ENCODE measurements at places on chromosomes 16 and 17. TPM values are rescaled to one million over a fixed set of nuclear protein-coding genes. Genes with fewer than 3 reads are reported as not detected.

EPN3 gene
- 40.1 TPM for total RNA-seq

- no peak for DNase-seq
These were observed 236.6 kb upstream of the NLRP1 start for GRCh38 chr17:5820721-5821456.

FLYWCH1 gene
- 23.0 TPM for total RNA-seq

DNA sequence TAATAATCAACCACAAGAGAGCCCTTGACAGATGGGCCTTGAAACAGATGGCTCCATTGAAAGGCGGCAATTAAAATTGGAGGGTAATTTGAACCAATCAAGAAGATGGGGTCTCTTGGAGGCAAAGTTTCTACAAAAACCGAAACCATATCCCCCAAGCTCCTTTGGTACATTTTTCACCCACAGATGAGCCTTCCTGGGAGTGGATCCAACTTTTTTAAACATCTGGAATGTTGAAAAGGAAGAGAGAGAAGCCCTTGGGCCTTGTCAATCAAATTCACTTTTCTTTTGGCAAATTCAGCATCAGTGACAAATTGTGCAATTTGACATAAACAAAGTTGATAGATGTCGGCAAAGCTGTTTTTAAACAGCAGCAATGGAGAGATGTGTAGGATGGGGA lies 13.2 kb upstream of the NUP93 start:
- no peak for DNase-seq

DNA sequence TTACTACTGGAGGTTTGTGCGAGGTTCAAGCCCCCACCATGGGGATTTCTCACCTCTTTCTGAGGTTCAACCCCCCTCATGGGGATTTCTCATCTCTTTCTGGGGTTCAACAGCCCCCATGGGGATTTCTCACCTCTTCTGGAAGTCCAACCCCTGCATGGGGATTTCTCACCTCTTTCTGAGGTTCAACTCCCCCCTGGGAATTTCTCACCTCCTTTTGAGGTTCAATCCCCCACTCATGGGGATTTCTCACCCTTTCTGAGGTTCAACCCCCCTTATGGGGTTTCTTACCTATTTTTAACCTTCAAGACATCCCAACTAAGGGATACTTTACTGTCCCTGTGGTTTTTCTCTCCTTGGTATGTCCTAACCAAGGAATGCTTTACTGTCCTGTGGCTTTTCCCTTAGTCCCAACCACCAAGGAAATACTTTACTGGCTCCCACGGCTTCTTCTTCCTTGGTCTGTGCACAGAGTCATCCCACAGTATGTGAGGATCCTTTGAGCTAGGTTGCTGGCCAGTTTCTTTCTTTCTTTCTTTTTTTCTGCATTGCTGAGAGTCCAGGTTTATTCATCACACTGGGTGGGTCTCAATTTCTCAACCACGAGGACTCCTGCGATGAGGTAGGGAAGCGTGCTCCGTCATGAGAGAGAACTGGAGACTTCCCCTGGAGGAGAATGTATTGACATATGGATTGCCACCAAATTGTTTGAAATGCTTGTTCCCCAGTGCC lies 2140.2 kb downstream of the TP53TG3F start:
- DNase-seq: no peak

DNA sequence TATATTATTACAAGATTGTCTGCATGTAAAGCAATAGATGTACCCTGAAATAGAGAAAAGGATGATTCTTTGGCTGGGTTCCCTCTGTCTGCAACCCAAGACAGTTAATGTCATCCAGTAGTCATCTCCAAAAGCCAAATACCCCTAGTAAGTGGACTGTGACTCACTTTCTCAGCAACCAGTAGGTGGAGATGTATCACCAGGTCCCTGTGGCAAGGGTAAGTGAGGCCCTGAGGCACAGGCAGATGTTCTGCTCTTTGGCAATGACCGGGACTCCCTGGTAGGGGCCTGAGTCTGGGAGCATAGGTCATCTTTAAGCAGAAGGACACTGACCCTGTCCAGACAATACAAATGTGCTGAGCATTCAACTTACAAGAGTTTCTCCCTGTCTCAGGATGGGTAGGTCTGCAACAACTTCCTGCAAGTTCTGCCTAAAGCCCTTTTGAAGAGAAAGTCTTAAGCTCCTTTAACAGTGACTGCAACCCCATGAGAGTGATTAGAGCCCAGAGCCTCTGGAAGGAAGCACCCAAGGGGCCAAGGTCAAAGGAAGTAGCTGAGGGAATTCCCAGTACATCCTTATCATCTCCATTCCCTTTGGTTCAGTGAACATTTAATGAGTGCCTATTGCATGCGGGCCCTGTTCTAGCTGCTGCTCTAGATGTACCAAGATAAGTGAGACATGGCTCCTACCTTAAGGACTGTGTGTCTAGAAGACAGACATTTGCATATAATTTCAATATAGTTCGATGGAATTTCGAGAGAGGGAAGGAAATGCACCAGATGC lies 31.9 kb downstream of the PMP22 start:
- DNase-seq: no peak

GRCh38 chr17:37429453-37429852 lies 22.8 kb downstream of the TADA2A start:
- DNase-seq: no peak

DNA sequence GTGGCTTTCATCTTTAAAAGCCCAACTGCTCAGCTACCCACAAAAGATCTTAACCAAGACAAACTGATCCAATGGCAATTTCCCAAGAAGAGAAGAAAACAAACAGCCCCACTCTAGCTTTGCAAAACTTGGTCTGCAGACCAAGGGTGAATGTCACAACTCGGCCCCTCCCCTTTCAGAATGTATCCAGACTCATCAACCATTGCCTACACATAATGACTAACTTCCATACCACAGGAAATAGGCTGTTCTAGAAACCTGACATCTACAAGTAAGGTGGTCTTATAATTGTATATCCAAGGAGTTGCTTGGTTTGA lies 16.0 kb downstream of the DCUN1D3 start:
- no peak for DNase-seq

PRSS53 gene
- 0.61 TPM for total RNA-seq

RAB34 gene
- 17.4 TPM for total RNA-seq

IGSF6 gene
- total RNA-seq: 1.1 TPM

C16orf95 gene
- total RNA-seq: 4.4 TPM

CLEC18A gene
- 2.0 TPM for total RNA-seq

DNA sequence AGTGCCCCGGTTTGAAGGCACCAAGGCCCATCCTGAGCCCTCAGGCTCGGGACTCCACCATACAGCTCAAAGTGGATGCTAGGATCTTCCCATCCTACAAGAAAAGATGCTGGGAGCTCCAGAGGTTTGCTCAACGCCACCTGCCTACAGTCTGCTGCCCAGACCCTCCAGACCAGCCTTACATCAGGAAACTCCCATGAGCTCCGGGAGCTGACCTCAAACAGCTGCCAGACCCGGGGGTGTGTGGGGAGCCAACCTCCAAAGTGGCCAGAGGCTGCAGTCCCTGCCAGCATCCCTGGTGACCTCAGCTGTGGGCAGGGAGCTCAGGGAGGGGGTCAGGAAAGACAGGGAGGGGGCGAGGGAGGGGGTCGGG lies 43.8 kb downstream of the C16orf82 start:
- DNase-seq: no peak

DNA sequence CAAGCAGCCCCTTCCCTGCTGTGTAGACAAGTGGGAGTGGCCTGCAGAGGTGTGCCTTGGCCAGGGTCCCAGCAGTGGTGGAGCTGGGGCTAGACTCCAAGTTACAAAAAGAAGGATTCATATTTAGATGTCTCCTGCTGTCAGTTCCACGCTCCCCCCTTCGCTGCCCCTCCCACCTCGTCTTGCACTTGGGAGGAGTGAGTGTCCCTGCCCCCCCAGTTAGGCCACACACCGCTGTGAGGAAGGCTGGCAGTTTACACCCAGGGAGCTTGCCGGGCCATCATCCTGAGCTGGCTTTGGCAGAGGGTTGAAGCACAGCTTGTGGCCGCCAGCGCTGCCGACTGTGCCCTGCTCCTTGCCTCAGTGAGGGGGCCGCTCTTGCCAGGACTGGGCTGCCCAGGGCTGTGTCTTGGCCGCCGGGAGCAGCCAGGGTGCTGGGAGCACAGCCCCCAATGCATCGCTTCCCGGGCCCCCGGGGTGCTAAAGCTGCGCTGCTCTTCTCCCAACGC lies 44.3 kb downstream of the ELAC2 start:
- DNase-seq: no peak

PRAC2 gene
- total RNA-seq: 11.7 TPM

SMIM22 gene
- total RNA-seq: 448 TPM

KRT12 gene
- total RNA-seq: 3.9 TPM

GRCh38 chr17:51725185-51725584 lies 433.3 kb downstream of the CA10 start:
- no peak for DNase-seq

GRCh38 chr17:56739776-56740175 lies 93.9 kb downstream of the C17orf67 start:
- DNase-seq: no peak

DNA sequence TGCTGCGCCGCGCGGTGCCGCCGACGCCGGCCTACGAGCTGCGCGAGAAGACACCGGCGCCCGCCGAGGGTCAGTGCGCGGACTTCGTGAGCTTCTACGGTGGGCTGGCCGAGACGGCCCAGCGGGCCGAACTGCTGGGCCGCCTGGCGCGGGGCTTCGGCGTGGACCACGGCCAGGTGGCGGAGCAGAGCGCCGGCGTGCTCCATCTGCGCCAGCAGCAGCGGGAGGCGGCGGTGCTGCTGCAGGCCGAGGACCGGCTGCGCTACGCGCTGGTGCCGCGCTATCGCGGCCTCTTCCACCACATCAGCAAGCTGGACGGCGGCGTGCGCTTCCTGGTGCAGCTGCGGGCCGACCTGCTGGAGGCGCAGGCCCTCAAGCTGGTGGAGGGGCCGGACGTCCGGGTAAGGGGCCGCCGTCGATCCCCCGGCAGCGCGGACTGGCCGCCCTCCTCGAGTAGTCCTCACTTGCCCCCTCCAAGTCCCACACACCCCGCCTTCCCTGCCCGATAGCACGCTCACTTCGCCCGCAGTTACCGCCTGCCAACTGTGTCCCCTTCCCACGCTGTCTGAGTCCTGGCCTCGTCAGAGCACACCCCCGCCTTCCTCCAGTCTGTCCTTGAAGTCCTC lies 470 bp downstream of the MLYCD start:
- DNase-seq: peak; percentile 57

SLC16A3 gene
- total RNA-seq: 112 TPM

- no peak for DNase-seq
These were observed 7.5 kb downstream of the AXIN2 start for GRCh38 chr17:65553646-65554552.

- peak; percentile 27 for DNase-seq
These were observed 10.8 kb upstream of the ANKS4B start for GRCh38 chr16:21222495-21223337.

DNA sequence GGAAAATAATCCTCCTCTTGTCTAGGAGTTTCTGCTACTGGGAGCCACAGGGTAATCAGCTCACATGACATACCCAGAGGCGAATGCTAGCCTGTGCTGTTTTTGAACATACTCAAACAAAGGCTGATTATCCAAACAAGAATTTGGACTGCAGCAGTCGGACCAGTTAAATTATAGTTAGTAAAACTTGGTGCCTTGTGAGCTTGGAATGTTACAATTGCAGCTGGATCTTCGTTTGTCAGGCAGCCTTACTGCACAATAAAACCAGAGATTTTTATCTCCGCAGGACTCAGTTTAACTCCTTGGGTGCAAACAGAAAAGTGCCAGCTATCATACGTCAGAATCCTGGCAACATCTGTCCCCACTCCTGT lies 163.8 kb upstream of the TBX2 start:
- no peak for DNase-seq

DNA sequence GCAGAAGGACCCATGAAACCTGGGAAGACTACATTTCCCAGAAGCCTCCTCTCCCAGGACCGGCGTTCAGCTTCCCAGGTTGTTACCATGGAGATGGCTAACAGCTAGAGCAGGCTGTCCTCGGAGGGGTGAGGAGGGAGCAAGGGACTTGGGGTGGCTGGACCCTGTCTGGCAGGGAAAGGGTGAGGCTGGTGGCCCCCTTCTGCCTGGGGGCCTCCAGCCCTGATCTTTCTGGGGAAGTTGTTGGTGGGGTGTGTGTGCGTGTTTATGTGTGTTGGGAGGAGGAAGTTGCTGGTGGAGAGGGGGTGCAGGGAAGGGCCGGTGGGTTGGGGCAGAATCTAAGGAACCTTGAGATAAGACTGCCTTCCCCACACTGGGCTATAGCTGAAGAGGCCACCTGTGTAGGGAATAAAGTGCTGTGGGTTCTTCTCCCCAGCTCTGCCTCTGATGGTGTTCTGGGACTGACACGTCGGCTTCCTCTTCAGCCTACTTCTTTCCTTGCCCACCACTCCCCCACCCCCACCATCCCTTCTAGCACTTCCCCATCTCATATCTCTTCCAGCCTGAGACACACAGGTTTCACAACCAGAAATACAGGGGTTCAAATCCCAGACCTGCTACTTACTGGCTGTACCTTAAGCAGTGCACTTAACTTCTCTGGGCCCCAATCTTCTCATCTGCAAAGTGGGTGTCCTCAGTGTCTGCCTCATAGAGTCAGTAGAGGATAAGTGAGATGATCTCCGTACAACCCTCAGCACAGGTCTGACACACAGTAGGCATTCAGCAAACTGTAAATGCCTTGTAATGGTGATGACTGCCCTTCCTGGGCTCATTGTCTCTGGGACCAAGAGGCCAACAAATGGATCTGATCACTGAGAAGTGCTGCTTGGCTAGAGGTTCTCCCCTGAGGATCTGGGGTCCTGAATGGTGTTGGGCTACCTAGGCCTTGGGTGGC lies at the start of gene DRC7:
Gene DRC7 (plus strand): TSS at position 82 of the 955 bp plus-strand sequence. CDS start 3,144 bp downstream, outside the sequence.
- DNase-seq: peak; percentile 17

STARD3 gene
- total RNA-seq: 37.2 TPM

KRT17 gene
- total RNA-seq: 0.70 TPM

- DNase-seq: no peak
These were observed 2.0 kb upstream of the CANT1 start for GRCh38 chr17:79011451-79012147.

DNA sequence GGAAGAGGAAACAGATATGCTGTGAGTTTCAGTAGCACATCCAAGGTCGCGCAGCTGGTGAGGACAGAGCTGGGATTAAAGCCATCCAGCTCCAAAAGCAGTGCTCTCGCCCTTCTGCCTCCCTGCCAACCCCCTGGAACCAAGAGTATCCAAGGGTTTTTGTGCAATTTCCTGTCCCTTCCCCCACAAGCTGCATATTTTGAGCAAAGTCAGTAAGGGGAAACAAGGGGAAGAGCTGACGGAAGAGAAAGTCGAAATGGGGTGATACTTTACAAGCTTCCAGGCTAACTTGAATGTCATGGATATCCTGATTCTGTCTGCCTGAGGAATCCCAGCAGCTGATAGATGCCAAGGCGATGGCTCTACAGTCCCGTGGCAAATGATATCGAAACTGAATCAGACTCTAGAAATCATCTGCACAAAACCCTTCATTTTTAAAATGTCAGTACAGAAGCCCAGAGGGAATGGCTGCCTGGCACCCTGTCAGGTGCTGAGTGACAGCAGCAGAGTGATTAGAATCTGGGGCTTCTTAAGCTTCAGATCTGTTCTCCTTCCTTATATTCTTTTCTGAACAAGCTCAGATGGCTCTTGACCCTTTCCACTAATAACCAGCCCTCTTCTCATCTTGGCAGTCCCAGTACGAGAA lies 42.9 kb upstream of the TEKT3 start:
- DNase-seq: peak; percentile 48
